ENCODE measurements at places on chromosomes 5 and 9. TPM values are rescaled to one million over a fixed set of nuclear protein-coding genes. Genes with fewer than 3 reads are reported as not detected.

Gene PALM2AKAP2
- 37.7 TPM for total RNA-seq

GRCh38 chr9:135973277-135974219 lies 12.4 kb upstream of the UBAC1 start:
- H3K27me3 ChIP-seq, result peaks cover 10% of the 10 kb centered on the region
- H3K36me3 ChIP-seq, result no peaks in the 10 kb centered on the region
- no peak for DNase-seq
- no peak overlapping the region for H3K4me3 ChIP-seq
- no peak overlapping the region for H3K27ac ChIP-seq
- H3K4me1 ChIP-seq, result peaks cover 12% of the 10 kb centered on the region

- H3K36me3 ChIP-seq, result no peaks in the 10 kb centered on the region
- no peak overlapping the region for H3K27ac ChIP-seq
- no peaks in the 10 kb centered on the region for H3K4me1 ChIP-seq
- peak; percentile 78 for DNase-seq
- H3K27me3 ChIP-seq, result no peaks in the 10 kb centered on the region
Observed at GRCh38 chr9:14768405-14769229, 46.1 kb upstream of the CER1 start.

DNA sequence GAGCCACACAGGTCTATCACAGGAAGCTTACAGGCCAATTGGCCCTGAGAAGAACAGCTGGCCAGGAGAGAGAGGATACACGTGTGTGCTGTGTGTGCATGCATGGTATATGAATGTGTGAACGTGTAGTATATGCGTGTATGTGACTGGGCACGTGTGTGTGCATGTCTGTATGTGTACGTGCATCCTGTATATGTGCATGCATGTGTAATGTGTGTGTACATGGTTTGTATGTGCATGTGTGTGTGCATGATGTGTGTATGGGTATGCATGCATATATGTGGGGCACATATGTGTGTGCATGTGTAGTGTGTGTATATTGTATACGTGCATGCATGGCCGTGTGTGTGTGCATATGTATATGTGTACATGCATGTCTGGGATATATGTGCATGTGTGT lies 57.0 kb upstream of the FCN2 start:
- H3K27ac ChIP-seq, result no peak overlapping the region
- H3K27me3 ChIP-seq, result no peaks in the 10 kb centered on the region
- DNase-seq, result no peak
- no peak overlapping the region for H3K4me3 ChIP-seq

Gene ENHO
- 0.85 TPM for total RNA-seq

Gene TPPP
- 24.1 TPM for total RNA-seq

DNA sequence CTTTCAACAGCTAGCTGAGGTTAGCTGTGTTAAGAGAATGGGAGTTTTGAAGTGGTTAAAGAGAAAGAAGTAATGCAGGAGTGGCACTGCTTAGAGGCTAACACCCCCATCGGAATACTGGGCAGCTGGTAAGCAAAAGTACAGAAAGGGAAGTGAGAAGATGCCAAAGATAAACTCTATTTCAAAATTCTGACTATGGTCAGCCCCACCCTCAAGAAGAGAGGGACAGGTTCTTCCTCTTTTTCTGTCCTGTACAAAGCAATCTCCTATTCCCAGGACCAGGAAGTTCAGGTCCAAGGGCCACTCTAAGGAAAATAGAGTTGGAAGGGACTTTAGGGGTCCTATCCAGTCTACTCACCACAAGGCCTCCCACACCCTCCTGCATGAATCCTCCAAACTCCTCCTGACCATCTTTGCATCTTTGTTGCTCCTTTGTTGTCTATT lies 45.9 kb upstream of the JAK2 start:
- H3K27ac ChIP-seq, result peak overlapping the region; percentile 40
- H3K27me3 ChIP-seq, result no peaks in the 10 kb centered on the region
- H3K4me1 ChIP-seq, result peaks cover 5% of the 10 kb centered on the region
- no peaks in the 10 kb centered on the region for H3K36me3 ChIP-seq
- DNase-seq, result no peak

Gene C9orf50
- total RNA-seq, result 0.28 TPM

Gene TLR4
- 32.7 TPM for total RNA-seq

Gene HAVCR2
- 13.0 TPM for total RNA-seq
